ENCODE measurements at places on chromosomes 11 and 22.
A peak's percentile ranks its signal among the peaks of the same experiment; 100 is the strongest.

DNA sequence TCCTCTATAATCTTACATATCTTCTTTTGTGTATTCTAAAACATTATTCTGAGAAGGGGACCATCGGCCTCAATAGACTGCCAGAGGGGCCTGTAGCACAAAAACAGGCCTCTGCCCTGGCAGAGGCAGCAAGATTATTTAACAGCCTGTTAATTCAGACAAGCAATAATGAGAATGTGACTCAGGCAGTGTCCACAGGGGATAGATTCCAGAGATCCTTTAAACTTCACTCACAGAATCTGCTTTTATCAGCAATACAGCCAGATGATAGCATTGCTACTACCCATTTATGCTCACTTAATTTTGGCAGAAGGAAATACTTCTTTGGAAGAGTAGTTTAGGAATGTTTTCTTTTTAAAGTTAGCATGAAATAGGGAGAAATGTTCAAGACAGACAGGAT is 44.9 kb downstream of the AAMDC start:
- no peak for DNase-seq

- DNase-seq: no peak
Measured at GRCh38 chr22:24285245-24285644, 14.6 kb downstream of the SPECC1L start.

DNA sequence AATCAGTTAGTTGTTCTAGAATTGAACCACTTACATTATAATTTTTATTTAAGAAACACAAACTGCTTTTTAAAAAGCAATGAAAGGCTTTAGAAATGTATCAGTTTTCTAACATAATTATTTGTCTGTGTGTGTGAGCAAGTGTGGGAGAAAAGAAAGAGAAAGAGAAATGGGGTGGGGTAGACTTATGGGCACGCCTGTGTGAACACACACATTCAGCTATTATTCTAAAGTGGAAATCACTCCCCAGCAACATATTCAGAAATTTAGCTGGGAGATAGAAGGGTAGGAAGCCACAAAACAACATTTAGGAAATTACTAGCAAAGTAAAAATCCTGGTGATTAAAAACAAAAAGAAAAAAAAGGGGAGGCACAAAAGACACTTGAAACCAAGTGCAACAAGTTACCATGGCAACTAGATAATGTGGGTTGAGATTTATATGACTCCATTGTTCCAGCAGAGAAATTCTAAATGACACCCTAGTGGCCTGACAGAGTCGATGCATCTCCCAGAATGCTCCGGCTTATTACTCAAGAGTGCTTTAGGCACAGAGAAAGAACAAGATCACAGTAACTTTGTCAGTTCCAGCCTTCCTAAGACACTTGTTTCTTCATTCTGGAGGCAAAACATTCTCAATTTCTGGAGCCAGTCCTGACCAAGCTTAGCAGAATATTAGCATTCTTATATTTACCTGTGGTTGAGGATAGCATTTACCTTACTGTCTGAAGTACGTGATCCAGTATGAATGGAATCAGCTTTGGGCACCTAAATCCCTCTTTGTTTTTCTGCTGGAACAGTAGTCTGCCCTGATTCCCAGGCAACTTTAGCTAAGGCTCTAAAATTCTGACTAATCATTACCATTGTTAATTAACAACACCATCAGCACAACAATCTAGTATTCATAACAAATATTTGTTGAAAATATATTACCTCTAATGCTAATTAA is 444.4 kb downstream of the DLG2 start:
- DNase-seq: no peak

- DNase-seq: no peak
Measured at GRCh38 chr22:27591060-27591459, 210.5 kb downstream of the MN1 start.

DNA sequence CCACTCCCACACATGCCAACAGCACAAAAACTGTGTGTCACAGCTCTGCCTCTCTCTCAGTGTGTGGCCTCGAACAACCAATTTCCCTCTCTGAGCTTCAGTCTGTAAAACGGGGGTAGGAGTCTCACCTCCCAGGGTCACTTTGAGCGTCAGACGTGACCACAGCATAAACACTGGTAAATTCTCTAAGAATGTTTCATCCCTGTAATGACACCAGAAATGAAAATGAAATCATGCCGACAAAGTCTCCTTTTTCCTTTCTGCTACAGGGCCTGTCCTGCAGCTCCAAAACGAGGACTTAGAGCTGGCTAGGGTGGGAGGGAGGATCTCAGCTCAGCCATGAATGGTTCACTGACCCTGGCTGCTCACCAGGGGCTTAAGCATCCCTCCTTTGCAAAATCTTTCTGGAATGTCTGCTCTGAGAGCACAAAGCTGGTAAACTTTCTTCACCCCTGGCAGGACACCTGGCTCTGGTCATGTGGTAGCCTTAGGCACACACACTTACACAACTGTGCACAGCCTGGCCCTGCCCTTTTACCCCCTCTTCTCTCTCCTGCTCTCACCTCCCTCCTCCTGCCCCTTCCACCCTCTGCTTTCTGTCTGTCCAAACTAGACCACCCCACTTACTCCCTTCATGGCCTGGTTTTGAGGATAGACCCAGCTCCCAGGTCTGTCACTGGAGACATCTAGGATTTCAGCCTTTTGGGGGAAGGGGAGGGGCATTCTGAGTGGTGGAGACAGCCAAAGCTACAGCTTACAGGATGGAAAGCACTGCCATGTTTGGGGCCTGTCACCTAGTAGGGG is 12.3 kb upstream of the TSKU start:
- DNase-seq: peak; percentile 63

DNA sequence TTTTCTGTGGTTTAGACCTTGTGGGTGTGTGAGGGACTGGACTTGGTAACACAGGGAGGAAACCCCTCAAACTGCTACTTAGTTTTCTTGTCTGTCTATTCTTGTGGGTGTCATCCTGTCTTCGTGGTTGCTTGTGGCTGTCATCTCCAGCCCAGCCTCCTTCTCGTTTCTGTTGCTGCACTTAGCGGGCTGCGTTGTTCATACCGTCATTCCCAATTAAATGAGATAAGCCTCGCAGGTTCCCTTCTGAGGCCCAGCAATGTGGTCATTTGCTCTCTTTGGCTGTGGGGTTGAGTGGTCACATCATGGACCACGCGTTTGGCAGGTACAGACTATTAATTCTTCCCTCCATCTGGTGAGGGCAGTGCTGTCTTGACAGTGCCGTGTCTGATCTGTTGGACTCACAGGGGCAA is 18.8 kb downstream of the PANX1 start:
- DNase-seq: no peak

DNA sequence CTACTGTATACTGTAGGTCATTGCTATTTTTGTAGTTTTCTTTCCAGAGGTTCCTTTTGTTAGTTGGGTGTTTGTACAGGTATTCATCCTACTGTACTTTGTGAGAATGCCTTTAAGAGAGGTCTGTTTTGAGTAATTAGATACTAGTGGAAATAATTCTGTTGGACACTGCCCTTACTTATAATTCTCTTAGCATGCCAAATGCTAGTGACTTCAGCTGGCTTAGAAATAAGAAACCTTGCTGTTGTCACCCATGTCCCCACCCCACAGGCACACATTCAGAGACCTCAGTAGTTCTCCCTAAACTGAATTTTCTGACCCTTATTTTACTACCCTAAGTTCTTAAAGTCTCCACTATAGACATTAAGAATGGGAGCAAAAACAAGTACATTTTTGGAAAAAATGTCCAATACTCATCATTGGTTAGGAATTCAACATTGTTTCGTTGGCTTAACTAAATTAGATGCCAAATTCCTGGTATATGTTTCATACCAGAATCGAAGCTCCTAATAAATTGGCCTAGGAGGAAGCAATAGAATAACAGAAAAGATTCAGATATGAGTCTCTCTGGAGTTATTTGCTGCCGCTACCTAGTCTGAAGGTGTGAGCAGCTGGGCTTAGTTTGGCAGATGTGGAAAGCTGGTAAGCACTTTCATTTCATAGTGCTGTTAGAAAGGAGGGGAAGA is 28.4 kb downstream of the ZNF143 start:
- DNase-seq: peak; percentile 35

- DNase-seq: no peak
Measured at GRCh38 chr22:47050401-47051051, 288.1 kb downstream of the TBC1D22A start.

GRCh38 chr11:126433989-126434949 is 78.8 kb downstream of the ST3GAL4 start:
- no peak for DNase-seq

GRCh38 chr11:65585396-65586246 is 9.8 kb downstream of the EHBP1L1 start:
- no peak for DNase-seq

DNA sequence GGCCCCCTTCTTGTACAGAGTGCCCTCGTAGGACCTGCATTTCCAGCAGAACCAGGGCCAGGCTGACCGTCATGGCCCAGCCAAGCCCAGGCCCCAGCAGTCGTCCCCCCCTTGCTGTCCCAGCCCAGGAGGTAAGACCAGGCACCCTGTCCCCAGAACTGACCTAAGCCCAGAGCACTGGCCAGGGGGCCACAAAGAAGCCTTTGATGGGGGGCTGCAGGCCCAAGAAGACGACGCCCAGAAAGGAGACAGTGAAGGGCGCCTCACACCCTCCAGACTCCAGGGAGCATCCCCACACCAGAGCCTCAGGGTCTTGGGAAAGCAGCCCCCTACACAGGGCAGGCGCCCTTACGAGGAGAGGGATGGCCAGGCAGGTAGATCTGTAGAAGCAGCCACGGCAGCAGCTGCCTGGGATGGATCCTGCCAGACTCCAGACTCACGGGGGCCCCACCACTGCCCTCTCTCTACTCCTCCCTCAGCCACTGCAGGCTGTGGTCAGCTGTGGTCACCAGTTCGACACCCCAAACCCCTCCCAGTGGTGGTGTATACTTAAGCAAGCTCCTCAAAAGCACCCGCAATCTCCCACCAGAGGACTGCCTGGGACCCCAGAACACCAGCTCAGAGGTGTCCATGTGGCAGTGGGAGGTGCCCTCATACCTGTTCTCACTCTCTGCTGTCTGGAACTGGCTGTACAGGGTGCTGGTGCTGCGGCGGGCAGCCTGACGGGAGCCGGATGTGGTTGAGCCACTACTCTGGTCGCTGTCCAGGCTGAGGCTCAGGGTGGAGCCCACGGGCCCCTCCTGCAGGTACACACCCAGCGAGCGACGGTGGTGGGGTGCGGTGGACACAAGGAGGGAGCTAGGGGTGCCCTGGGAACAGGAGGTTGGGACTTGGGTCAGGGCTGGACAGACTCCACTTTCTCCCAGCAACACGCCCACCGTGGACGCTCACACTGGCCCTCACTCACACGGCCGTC is 27.0 kb downstream of the SBF1 start:
- DNase-seq: no peak

- peak; percentile 86 for DNase-seq
Measured at GRCh38 chr11:64252003-64252872, 908 bp downstream of the PLCB3 start.

- no peak for DNase-seq
Measured at GRCh38 chr11:7692426-7692825, 13.9 kb downstream of the OVCH2 start.

GRCh38 chr11:121494355-121495099 is 41.8 kb upstream of the SORL1-AS1 start:
- DNase-seq: no peak

- DNase-seq: no peak
Measured at GRCh38 chr22:30574997-30575671, 669 bp upstream of the GAL3ST1 start.

GRCh38 chr11:6568191-6568918 is 35.1 kb downstream of the RRP8 start:
- DNase-seq: peak; percentile 62

DNA sequence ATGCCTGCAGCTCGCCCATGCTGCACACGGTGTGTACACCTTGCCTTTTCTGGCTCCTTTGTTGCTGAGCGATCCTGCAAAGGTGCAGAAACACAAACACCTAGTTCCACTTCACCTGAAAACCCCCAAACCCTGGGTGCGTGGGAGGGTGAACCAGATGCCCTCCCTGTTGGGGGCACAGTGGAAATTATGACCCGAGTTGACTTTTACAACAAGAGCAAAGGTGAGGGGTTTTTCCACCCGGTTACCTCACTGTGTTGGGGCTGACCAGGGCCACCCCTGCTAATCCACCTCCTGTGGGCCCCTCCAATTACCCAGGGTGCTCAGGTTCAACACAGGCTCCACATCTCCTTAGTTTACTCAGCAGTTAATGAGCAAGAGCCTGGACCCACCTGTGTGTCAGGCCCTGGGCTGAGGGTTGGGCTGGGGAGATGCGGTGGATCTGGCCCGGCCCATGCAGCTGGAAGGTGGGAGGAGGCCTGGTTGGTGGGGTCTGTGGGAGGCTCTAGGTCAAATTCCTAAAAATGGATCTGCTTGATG is 42.1 kb downstream of the LRRC32 start:
- DNase-seq: no peak

GRCh38 chr11:13137844-13138301 is 128.8 kb downstream of the RASSF10 start:
- DNase-seq: no peak

- DNase-seq: no peak
Measured at GRCh38 chr11:2520736-2521035, 75.9 kb downstream of the KCNQ1 start.

DNA sequence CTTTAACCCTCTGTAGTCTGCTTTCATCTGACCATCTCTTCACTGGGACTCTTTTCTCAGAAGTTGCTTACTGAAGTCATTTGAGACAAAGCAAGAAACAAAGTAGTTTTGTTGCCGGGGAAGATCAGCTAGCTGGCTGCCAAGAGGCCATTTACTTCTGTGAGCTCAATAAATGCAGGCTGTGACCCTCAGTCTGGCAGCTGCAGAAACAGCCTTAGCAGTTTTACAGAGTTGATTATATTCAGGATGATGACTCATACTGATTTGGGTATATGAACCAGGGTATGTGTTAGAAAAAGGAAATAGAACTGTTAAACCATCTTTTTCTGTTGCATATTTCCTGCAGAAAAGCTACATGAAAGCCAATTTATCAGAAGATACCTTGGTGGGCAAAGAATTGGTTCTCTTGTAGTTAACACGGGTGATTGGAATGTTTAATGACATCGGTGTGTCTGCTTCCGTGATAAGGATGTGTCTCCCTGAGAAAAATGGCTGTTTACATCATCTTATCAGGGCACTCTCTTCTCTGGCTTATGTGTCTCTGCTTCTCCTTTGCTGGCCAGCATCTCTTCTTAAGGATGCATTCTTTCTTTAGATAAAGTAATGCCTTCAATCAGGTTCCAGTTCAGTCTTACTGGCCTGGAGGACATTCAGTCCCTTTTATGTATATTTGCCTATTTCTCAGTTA is 18.5 kb downstream of the FIBIN start:
- DNase-seq: no peak

GRCh38 chr22:38222797-38223119 is 21.0 kb downstream of the MAFF start:
- DNase-seq: no peak

DNA sequence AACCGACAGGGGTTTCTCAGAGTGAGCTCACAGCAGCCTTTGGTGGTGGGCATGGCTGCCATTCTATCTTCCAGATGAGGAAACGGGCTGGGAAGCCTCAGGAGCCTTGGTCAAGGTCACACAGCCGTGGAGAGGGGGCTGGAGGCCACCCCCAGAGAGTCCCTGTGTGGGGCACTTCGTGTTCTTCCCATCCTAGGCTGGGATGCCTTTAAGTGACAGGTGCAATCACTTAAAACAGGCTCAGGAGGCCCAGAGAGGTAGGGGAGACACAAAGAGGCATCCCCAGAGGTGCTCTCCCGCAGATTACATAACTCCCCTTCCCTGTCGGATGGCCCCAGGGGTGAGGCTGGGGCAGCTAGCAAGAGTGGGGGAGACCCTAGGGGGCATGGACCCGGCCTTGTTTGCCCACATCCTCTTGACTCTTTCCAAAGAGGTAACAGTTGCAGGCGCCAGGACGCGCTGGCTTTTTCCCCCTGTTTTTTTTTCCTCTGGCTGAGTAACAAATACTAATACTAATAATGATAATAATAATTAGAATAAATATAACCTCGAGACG is 17.5 kb upstream of the SHISAL1 start:
- no peak for DNase-seq

- DNase-seq: peak; percentile 13
Measured at GRCh38 chr11:78586452-78587046, 11.9 kb upstream of the NARS2 start.

Data from H54 (cell line).